Activated CD8-positive, alpha-beta T cell treated with anti-CD3 and anti-CD28 coated beads for 36 hours (primary cell): ENCODE measurements at places on chromosomes 6 and 20. TPM values are rescaled to one million over a fixed set of nuclear protein-coding genes. Genes with fewer than 3 reads are reported as not detected.

TNFRSF6B gene
- not detected for total RNA-seq

PLN gene
- not detected for total RNA-seq

TNF gene
- total RNA-seq, result 89.2 TPM

IFNGR1 gene
- 25.6 TPM for total RNA-seq

FOXF2 gene
- not detected for total RNA-seq

HRH3 gene
- not detected for total RNA-seq

TRIM40 gene
- not detected for total RNA-seq

OR2J2 gene
- total RNA-seq, result not detected

ZNF311 gene
- 0.43 TPM for total RNA-seq

ACOT8 gene
- 18.5 TPM for total RNA-seq

PROKR2 gene
- total RNA-seq, result not detected

MUCL3 gene
- not detected for total RNA-seq

INSM1 gene
- total RNA-seq, result 0.99 TPM

ADAT2 gene
- 35.9 TPM for total RNA-seq

MYBL2 gene
- total RNA-seq, result 96.4 TPM

SLC32A1 gene
- total RNA-seq, result not detected

C6orf15 gene
- total RNA-seq, result not detected

PRDM1 gene
- total RNA-seq, result 24.7 TPM

EYS gene
- not detected for total RNA-seq

ZNF831 gene
- total RNA-seq, result 10.9 TPM

SNAP25 gene
- not detected for total RNA-seq

SLC18B1 gene
- 7.0 TPM for total RNA-seq

NRN1 gene
- total RNA-seq, result 5.9 TPM

SEC63 gene
- 89.9 TPM for total RNA-seq

CDH26 gene
- 1.0 TPM for total RNA-seq

SPATS1 gene
- not detected for total RNA-seq

DYNLT2 gene
- total RNA-seq, result 2.2 TPM

TXLNB gene
- total RNA-seq, result 0.22 TPM

PTPRT gene
- total RNA-seq, result not detected

CFAP206 gene
- total RNA-seq, result not detected

PRSS35 gene
- not detected for total RNA-seq
